ENCODE measurements at places on chromosomes 6 and 20. TPM values are rescaled to one million over a fixed set of nuclear protein-coding genes. Genes with fewer than 3 reads are reported as not detected.

DNA sequence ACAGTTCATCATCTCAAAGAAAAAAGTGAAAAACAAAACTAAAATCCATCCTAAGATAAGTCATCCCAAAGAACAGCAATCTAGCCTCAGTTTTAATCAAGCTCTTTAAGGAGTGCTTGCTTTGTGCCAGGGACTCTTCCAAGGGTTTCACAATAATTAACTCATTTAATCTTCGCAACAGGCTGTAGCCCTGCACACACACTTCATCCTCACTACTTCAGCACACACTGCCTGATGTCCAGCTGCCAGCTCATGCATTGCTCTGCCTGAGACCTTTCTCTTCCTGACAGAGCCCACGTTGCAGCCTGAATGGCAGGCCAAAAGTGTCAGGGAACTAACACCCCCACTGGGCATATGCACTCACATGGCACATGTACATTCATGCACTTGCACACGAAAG, 21.2 kb upstream of the PTPRT start:
- DNase-seq = no peak

GRCh38 chr6:159099961-159100360, 55.2 kb upstream of the TAGAP start:
- DNase-seq = no peak

RANBP9 gene
- total RNA-seq = 27.2 TPM

DNA sequence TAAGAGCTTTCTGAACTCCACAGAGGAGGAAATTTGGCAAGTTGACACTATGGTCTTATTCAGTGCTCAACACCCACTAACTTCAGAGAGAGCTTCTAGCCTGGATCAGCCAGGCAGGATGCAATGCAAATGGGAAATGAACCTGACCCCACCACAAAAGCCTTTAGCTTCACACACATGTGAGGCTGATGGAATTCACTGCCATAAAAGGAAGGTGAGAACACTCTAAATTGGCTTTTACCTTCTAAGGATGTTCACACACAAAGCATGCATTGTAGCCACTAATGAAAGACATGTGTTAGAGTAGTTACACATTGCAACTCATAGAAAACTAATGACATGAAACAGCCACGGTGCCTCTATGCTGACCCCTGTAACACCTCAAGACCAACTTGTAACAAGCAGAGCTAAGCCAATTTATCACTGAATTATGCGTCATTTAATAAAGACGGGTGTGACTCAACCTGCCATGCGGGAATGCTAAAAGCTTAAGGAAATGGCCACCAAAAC, 262.1 kb downstream of the HACE1 start:
- no peak for DNase-seq

GRCh38 chr6:71383901-71384489, 95.4 kb downstream of the OGFRL1 start:
- no peak for DNase-seq

Data from colonic mucosa (tissue), 4 donors.